Stimulated activated naive CD4-positive, alpha-beta T cell (primary cell): ENCODE measurements at places on chromosomes 1 and 21.
A peak's percentile ranks its signal among the peaks of the same experiment; 100 is the strongest.

DNA sequence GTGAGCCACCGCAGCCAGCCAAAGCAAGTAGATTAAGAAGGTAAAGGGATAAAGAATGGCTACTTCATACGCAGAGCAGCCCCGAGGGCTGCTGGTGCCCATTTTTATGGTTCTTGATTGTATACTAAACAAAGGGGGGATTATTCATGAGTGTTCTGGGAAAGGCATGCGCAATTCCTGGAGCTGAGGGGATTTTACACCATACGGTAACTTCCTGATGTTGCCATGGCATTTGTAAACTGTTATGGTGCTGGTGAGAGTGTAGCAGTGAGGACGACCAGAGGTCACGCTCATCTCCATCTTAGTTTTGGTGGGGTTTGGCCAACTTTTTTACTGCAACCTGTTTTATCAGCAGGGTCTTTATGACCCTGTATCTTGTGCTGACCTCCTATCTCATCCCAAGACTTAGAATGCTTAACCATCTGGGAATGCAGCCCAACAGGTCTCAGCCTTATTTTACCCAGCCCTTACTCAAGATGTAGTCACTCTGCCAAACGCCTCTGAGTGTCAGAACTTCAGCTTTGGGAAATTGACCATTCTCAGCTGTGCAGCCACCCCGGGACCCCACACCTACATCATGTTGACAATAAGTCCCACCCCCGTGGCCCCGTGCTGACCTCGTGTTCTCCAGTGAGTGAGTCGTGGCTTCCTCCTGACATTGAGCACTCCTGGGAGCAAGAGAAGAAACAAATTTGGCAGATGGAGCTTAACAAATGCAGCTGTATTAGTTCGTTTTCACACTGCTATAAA is 149.4 kb upstream of the COL6A1 start:
- no peak for DNase-seq

GRCh38 chr1:183419399-183419798 is 1.2 kb upstream of the NMNAT2 start:
- no peak for DNase-seq

DNA sequence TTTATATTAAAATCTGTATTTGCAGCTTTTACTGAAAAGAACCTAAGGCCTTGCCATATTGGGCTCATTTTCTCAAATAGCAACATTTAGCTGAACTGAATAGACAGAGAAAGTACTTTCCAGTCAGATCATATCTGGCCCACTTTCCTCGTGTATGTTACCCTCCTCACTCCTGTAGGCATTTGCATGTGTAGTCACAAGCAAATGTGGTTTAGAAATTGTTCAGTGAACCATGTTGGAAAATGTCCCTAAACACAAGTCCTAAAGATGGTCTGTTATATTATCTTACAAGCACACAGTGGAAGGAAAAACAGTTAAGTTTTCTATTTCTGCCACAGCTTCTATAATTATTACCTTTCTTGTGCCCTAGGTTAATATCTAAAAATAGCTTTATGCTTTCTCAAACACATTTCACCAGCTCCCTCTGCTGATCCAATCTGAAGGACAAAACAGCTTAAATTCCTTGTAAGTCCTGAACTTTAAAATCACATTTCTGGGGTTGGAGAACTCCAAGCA is 606 bp upstream of the FMO4 start:
- no peak for DNase-seq

- no peak for DNase-seq
These were observed 29.8 kb downstream of the C1orf116 start for GRCh38 chr1:207002724-207003146.

- DNase-seq, result no peak
These were observed 61.0 kb downstream of the BACH1 start for GRCh38 chr21:29359718-29360117.

GRCh38 chr1:196105901-196106300 is 502.3 kb downstream of the KCNT2 start:
- no peak for DNase-seq

- DNase-seq, result no peak
These were observed 39.6 kb downstream of the ELAVL4 start for GRCh38 chr1:50148142-50148923.

- DNase-seq, result no peak
These were observed 70.0 kb downstream of the ARHGEF10L start for GRCh38 chr1:17609529-17609928.

GRCh38 chr1:178544531-178544930 is 31.6 kb downstream of the TEX35 start:
- DNase-seq, result no peak

DNA sequence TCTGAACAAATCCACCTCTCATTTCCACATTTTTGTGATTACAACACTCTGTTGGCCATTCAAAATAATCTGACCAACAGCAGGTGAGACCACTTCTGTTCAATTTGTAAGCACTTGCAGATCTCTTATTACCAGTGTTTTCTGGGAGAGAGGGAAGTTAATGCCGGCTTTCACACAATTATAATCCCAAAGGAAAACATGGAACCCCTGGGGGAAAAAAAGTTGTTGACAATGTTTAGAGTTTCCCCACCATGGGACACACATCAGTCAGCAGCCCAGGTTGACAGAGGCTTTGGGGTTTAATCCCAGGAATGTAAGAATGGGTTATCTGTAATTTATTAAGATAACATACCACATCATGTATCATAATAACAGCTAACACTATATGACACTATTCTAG is 68.4 kb upstream of the TNFSF4 start:
- DNase-seq, result no peak

- no peak for DNase-seq
These were observed 10.5 kb upstream of the RYR2 start for GRCh38 chr1:237031480-237031879.

GRCh38 chr1:211951856-211952255 is 83.5 kb downstream of the INTS7 start:
- DNase-seq, result no peak

- DNase-seq, result peak; percentile 53
These were observed 2.3 kb downstream of the IL6R start for GRCh38 chr1:154407198-154408091.

DNA sequence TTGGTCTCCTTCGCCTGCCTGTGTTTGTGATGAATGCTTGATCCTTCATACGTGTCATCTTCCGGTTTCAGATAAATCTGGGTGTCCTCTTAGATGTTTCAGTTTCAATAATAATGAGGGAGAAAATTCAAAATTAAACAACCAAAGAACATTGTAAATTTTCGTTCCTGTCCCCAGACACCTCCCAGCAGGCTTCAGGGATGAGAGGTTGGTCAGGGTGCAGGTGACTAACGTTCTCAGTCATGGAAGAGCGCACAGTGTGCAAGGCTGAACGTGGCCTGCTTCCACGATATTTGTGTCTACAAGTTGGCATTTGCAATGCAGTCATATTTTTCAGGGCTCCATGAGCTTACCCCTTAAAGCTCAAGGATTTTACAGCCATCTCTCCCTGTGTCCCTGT is 147.1 kb upstream of the ARHGEF16 start:
- DNase-seq, result no peak

GRCh38 chr1:244863491-244864252 is 671 bp downstream of the HNRNPU start:
- DNase-seq, result no peak

DNA sequence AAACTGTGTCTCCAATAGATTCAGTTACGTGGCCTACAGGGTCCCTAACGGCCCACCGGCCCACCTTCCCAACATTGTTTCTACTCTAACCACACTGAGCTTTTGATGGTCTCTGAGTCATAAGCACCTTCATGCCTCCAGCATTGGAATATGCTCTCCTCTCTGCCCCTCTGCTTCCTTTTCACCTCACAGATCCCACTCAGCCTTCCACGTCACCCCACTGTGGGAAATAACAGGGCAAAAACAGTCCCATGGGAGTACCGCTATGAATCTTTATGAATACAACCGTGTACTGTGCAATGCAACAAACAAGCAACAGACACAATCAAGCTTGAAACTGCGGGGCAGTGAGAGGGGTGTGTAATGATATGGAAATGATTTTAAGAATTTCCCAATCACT is 5.3 kb upstream of the SARS1 start:
- no peak for DNase-seq

- no peak for DNase-seq
These were observed 355.1 kb downstream of the GPATCH2 start for GRCh38 chr1:217275655-217276398.

- DNase-seq, result no peak
These were observed 16.9 kb downstream of the PTPRF start for GRCh38 chr1:43547538-43548072.

DNA sequence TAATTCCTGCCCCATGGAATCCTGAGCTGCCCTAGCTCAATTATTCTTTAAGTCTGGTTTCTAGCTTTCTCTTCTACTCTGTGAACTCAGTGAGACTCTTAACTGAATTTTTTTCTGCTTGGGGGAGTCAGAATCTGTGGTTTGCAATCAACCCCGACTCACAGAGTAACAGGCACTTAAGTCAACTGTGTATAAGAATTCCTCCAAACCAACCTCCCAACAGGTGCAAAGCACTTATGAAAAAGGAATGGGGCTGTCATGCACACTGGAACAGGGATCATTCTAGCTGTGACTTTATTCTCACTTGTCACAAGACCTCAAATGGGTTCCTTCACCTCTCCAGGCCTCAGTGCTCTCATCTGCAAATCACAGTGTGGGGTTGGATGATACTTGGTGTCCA is 60.3 kb upstream of the SYT6 start:
- no peak for DNase-seq

DNA sequence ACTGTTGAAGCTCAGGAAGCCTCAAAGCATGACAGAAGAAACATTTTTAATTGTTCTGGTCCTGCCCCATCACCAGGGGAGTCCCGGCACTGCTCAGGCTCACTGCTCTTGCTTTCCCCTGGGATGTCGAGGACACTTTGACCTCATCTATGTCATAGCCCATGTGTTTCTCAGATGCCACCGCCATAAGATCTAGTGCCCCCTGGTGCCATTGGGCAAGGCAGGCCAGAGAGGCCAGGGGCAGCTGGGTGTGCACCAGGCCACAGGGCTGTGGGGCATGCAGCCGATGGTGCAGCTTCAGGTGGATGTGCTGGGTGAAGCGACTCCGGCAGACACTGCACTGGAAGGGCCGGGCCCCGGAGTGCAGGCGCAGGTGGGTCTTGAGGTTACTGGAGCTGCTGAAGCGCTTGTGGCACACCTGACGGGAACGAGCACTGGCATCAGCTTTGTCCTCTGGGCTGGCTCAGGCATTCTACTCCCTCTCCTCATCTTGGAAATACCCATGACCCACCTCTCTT is 7.7 kb upstream of the CRYBG2 start:
- no peak for DNase-seq

- DNase-seq, result no peak
These were observed 9.0 kb upstream of the PRDX1 start for GRCh38 chr1:45530632-45531135.

DNA sequence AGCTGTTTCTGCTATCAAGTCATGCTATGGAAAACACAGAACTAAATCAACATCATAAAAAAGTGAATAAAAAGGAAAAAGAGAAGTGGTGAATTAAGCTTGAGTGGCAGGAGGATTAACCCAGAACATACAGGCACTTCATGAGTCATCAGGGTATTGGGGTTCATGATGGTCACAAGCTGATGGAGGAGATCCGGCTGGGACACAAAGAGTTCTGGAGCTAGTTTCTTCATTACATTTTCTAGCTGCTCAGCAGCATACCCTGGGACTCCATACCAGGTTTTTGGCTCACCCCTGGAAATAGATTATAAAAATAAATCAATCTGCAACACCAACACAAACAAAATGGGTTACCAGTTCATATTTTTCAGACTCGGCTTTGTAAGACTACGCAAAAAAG is 42.5 kb upstream of the SYT2 start:
- no peak for DNase-seq
